ENCODE measurements at places on chromosomes 7 and 10. TPM values are rescaled to one million over a fixed set of nuclear protein-coding genes. Genes with fewer than 3 reads are reported as not detected.

- H3K27me3 ChIP-seq: no peaks in the 10 kb centered on the region
- H3K27ac ChIP-seq: no peak overlapping the region
- no peak overlapping the region for H3K4me3 ChIP-seq
Observed at GRCh38 chr7:94567396-94567795, 57.8 kb downstream of the CASD1 start.

- no peaks in the 10 kb centered on the region for H3K27me3 ChIP-seq
- H3K27ac ChIP-seq: no peak overlapping the region
- no peaks in the 10 kb centered on the region for H3K4me1 ChIP-seq
- peaks cover 22% of the 10 kb centered on the region for H3K36me3 ChIP-seq
- no peak for DNase-seq
Observed at GRCh38 chr10:87794285-87794684, 23.7 kb downstream of the ATAD1 start.

GRCh38 chr7:6166443-6166891, 106.0 kb downstream of the CYTH3 start:
- H3K4me3 ChIP-seq: no peak overlapping the region
- H3K36me3 ChIP-seq: peaks cover 35% of the 10 kb centered on the region
- no peaks in the 10 kb centered on the region for H3K4me1 ChIP-seq
- no peak for DNase-seq

TRIM73 gene
- 4.4 TPM for total RNA-seq

TFEC gene
- 29.8 TPM for total RNA-seq
